NCI-H2081 (cell line): ENCODE measurements at places on chromosomes 16 and 17.

DNA sequence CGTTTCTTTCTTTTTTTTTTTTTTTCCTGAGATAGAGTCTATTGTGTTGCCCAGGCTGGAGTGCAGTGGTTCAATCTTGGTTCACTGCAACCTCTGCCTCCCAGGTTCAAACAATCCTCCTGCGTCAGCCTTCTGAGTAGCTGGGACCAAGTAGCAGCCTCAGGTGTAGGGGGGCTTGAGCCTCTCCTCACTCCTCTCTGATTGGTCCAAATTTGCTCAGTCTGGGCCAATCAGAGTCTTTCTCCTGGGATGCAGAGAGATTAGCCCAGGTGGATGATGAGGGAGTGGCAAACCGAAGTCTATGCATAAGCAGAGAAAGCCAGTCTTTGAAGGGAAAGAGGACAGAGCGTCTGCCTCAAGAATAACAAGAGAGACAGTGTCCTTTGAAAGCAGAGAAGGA lies 99.0 kb downstream of the BMERB1 start:
- no peak for DNase-seq

DNA sequence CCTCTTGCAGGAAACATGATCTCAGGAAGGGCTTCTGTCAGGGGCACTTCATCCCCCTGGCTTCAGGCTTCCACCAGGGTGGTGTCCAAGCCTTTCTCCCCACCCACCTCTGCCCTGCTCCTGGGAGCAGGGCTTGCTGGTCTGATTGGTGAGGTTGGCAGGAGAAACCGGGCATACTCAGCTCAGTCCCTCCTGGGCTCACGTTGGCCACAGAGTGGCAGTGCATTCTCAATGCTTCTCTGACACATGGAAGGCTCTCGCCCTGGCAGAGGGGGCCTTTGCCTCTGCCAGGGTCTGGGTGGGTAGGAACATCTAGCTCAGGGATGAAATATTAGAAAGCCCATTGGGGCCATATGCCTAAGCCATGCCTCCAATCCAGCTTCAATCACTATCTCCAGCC lies 142.8 kb downstream of the AXIN2 start:
- DNase-seq = no peak

DNA sequence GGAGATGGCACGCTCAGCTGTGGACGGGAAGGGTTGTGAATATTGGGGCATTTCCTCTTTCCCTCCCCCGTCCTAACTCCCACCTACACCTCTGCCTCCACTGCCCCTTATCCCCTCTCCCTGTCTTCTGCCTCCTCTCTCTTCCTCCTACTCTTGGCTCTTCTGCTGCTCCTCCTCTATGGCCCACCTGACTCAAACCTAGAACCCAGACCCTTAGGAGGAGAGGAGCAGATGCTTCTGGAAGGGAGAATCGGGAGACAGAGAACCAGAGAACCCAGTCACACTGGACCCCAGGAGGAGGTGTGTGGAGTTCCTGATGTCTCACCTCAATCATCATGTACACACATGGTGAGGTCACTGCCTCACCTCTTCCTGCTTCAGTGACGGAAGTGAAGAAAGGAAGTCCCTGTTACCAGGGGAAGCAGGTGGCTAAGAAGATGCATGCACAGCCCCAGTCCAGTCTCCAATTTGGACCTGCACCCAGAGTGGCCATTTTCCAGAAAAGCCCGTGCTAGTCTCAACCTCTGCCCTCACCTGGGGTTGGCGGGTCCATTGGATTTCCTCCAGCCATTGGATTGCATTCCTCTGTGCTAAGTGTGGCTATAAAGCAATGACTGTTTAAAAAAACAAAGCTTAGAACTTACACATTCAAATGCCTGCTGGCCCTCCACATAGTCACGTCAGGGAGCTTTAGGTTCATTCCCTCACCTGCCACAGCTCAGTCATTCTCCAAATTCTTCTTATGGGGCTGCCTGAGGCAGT lies 4.0 kb downstream of the RNF222 start:
- DNase-seq = no peak

GRCh38 chr17:81044764-81045589 lies 10.0 kb downstream of the BAIAP2 start:
- peak; percentile 26 for DNase-seq

DNA sequence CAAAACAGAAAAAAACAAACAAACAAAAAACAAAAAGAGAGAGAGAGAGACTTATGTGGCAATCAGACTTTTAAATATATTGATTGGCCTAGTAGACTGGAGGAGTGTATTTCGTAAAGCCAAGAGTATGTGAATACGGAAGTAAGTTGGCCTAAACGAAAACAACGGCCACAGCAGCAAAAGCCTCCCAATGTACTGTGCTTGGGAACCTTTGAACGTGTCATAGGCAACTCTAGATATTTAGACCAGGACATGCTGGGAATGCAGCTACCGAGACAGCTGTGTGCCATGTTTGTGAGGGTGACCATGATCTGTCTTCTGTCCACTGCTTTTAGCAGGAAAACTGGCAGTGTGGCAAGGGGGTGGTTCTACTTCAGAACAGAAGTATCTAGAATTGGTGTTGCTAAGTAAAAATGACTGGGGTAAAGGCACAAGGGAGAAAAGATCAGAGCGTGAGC lies 7.4 kb downstream of the MAF start:
- no peak for DNase-seq

- DNase-seq = no peak
Measured at GRCh38 chr16:21563676-21564075, 35.7 kb upstream of the METTL9 start.

DNA sequence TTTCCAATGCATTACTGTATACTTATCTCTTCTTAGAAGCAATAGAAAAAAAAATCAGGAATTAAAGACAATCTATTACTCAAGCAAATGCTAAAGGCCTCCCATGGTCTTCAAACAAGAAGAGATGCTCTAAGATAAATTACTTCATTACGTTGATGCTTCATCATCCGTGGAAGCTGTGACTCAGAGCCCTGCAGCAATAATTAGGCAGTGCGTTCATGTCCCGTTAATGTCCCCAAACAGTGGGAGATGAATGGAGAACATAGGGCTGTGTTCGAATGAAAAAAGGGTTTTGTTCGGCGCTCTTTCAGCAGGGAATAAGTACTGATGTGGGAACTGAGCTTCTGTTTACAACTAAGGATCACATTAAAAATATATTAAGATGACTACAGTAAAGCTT lies 15.9 kb upstream of the PDXDC1 start:
- peak; percentile 53 for DNase-seq

DNA sequence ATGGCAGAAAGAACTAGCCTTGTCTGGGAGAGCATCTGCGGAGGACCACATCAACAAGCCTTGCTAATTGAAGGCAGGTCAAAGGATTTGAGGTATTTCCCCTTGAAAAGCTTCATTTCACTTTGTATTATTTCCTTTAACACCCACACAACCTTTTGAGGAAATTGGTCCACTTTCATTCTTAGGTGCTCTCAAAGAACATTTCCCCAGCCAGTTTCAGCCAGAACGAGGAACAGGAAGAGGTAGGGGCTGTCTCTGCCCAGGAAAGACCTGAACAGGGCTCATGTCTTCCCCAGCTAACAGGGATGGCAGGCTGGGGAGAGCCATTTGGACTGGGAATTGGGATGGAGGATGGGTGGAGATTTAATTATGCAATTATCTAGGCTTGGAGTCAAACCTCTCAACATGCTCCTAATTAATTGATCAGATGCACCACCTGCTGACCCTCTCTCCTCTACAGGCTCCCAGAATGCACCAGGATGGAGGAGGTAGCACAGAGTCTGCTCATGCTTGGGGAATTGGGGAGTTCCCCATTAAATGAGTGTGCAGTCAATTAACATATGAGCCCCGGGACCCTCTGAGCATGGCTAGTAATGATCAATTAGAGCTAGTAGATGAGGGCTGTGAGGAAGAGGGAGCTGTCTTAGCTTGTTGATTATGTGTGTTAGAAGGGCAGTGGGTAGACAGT lies 84.6 kb downstream of the GP2 start:
- no peak for DNase-seq

- DNase-seq = no peak
Measured at GRCh38 chr17:5715478-5715877, 131.2 kb upstream of the NLRP1 start.

DNA sequence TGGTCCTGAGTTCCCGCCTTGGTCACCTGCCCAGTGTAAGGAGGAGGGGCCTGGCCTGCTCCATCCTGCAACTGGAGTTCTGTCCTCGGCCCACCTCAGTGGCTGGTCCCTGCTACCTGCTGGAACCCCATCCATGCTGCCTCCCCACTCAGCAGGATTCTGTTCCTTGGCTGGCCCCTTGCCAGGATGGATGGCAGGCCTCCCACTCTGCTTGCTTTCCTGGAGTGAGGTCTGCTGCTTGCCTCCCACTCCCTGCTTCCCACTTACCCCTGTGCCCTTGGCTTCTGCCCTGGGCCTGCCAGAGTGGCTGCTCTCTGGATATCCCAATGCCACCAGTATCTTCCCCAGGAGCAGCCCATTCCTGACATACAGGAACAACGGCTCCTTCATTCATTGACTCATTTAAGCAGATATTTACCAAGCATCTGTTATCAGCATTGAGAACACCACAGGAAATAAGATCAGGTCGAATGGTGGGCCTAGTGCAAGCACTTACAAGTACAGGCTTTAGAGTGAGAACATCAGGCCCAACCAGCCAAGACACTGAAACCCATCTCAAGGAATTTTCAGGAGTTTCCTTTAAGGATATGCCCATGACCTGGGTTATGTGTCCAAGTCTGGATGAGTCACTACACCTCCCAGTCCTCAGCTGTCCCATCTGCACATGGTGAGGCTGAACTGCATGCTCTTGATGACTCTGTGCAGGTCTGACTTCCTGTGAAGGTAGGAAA lies 17.0 kb upstream of the RPRML start:
- DNase-seq = no peak

- no peak for DNase-seq
Measured at GRCh38 chr17:74474043-74474792, 7.8 kb downstream of the CD300A start.

DNA sequence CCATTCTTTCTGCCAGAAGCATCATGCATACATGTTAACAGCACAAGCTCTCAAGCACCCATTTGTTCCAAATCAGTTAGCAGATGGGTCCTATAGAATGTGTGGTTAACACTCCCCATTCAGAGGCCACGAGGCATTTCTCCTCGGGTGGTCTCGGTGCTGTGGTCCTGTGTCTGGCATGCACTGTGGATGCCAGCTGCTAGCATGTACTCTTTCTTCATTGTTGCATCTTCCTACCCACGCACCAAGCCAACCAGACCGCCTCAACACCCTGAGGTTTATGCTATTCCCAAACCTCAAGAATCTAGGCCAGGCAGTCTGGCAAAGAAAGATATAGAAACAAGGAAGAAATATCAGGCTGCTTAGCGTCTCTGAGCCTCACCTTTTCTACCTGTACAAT lies 27.8 kb upstream of the MRTFB start:
- DNase-seq = no peak

DNA sequence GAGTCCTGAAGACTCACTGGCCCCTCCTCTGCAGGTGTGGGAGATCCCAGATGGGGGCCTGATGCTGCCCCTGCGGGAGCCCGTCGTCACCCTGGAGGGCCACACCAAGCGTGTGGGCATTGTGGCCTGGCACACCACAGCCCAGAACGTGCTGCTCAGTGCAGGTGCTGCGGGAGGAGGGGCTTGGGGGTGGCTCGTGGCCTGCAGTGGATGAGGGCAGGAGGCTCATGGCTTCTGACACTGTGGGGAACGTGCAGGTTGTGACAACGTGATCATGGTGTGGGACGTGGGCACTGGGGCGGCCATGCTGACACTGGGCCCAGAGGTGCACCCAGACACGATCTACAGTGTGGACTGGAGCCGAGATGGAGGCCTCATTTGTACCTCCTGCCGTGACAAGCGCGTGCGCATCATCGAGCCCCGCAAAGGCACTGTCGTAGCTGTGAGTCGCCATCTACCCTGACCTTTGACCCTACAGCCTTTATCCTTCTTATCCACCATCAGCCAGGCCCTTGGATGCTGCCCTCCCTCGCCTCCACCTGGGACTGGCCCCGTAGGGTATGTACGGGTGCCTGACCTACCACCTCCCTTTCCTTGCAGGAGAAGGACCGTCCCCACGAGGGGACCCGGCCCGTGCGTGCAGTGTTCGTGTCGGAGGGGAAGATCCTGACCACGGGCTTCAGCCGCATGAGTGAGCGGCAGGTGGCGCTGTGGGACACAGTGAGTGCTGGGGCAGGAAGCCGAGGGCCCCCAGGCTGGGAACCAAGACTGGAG lies 3.6 kb downstream of the CORO1A start:
- DNase-seq = no peak

DNA sequence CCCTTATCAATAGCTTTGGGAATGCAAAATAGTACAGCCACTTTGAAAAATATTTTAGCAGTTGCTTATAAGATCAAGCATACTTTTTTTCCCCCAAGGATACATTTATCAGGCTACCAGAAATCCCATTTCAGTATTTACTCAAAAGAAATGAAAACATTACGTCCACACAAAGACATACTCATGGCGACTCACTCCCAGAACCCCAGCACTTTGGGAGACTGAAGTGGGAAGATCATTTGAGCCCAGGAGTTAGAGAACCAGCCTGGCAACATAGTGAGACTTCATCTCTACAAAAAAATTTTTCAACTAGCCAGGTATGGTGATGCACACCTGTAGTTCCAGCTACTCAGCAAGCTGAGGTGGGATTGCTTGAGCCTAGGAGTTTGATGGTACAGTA lies 5.9 kb downstream of the SKA2 start:
- no peak for DNase-seq

GRCh38 chr17:58757162-58757613 lies 1.5 kb downstream of the PPM1E start:
- peak; percentile 0 for DNase-seq

GRCh38 chr16:31473264-31473984 lies 1.5 kb downstream of the TGFB1I1 start:
- DNase-seq = no peak

DNA sequence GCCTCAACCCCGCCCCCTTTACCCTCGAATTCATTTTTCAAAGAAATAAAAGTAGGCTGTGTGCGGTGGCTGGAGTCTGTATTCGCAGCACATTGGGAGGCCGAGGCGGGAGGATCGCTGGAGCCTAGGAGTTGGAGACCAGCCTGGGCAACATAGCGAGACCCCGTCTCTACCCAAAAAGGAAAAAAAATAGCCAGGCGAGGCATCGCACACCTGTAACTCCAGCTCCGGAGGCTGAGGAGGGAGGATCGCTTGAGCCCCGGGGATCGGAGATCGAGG lies 671 bp upstream of the TOP2A start:
- DNase-seq = no peak

- no peak for DNase-seq
Measured at GRCh38 chr17:64630309-64631223, 31.5 kb downstream of the SMURF2 start.

- DNase-seq = no peak
Measured at GRCh38 chr17:67466251-67466796, 89.2 kb downstream of the PITPNC1 start.

GRCh38 chr16:80720804-80721371 lies 83.5 kb downstream of the CDYL2 start:
- DNase-seq = no peak

DNA sequence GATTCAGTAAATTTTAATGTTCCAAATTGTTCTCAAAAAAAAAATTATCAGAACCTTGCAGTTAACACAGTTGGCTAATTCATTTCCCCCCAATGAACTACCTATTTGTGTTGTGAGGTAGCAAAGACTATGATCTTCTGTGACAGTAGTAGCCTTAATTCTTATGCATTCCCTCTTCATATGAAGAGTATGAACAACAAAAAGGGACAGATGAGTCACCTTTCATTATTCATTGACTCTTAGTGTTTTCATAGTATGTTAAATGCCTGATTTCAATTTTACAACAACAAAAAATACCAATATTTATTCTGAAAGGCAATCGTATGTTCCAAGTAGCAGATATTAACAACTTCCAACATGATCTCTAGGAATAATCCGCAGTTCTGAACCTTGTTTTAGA lies 3.6 kb upstream of the SLFN11 start:
- DNase-seq = no peak

GRCh38 chr16:60151987-60152386 lies 1417.9 kb upstream of the GOT2 start:
- DNase-seq = no peak

- DNase-seq = no peak
Measured at GRCh38 chr16:67388191-67388590, 5.1 kb downstream of the TPPP3 start.
